Eye (tissue), 1 donor: ENCODE measurements at places on chromosomes 2 and 18.

DNA sequence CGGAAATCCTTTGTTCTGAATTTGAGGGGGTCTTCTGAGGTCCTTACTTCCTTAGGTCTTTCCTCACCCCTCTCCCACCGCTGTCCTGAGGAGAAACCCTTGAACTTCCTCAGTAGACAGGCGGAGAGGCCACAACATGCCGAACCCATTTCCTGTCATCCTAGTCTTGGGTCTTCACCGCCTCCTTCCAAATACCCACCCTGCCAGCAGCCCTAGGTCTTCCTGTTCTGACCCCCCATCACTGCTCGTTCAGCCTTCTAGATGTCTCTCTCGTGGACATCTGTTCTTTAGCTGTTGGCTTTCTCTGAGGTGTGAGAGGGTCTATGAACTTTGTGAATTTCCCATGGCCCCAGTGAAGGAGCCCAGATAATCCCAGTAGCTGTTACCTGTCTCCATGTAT, 27.2 kb upstream of the CYP27A1 start:
- no peak for DNase-seq

- no peak for DNase-seq
Measured at GRCh38 chr2:186590350-186590758, 498 bp downstream of the ITGAV start.

- no peak for DNase-seq
Measured at GRCh38 chr18:42527766-42528165, 572.7 kb downstream of the PIK3C3 start.

- no peak for DNase-seq
Measured at GRCh38 chr18:22701326-22701725, 231.8 kb upstream of the RBBP8 start.

DNA sequence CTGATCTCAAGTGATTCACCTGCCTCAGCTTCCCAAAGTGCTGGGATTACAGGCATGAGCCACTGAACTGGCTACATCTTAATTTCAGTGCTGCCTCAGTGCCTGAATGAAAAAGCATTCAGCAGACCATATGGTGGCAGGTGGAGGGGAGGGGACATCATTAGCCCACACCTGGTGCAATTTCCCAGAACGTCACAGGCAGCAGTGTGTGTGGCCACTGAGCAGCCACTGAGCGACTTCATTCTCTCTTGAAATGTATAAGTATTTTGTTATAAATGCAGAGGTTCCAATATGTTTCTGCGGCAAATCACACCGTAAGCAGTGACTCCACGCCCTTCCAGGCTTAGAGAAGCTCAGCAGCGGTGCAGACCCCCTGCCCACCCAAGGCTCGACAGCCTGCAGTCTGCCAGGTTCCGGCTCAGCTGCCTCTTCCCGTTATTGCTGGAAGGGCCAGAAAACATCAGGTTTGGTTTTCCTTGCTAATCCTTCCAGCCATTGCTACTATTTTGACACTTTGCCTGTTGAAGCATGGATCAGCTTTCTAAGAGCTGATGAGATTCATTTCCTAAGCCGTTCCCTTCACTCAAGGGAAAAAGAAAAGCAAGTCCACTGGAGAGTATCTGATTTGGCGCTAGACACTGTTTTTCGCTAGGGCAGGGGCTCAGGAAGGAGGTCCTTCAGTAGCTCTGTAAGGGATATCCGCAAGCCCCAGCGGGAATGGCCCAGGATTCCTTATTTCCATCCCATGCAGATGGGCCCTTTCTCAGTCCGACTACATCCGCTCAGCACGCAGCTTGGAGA, 250.7 kb downstream of the VAPA start:
- DNase-seq = peak; percentile 69

- no peak for DNase-seq
Measured at GRCh38 chr2:176997074-176997791, 215.4 kb upstream of the HNRNPA3 start.

DNA sequence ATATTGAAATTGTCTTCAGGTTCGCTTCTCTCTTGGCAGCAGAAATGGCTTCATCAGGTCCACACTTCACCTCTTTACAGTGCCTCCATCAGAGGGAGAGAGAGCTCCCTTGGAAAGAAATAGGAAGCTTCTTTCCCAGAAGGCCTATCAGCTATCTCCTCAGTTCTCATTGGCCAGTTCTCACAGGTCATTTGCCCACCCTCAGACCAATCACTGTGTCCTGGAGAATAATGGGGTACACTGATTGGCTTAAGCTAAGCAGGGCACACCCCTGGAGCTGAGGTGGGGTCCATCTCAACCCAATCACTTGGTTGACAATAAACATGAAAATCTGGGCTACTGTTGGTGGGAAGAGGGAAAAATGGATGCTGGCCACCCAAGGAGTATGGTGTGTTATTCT, 5.2 kb downstream of the GNLY start:
- no peak for DNase-seq
